ENCODE measurements at places on chromosomes 16 and 17.
A peak's percentile ranks its signal among the peaks of the same experiment; 100 is the strongest.

- DNase-seq: peak; percentile 42
These were observed at the start of gene RAB34 for GRCh38 chr17:28717578-28718332. TSS of gene RAB34 (minus strand) at chr17:28717868. CDS start at chr17:28717266, 602 bp downstream.

DNA sequence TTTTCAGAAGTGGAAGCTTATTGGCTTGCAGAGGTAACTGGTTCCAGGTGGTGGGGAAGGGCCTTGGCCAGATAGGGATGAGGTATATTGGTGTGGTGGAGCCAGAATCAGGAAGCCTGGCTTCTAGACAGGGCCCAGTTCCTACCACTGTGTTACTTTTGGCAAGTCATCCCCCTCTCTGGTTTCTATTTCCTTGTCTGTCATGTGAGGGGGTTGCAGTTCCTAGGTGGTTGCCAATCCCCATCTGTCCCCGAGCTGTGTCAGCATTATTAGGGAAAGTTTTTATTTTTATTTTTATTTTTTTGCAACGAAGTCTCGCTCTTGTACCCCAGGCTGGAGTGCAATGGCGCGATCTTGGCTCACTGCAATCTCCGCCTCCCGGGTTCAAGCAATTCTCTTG lies 3.0 kb downstream of the SMCR8 start:
- DNase-seq: no peak

- DNase-seq: no peak
These were observed 401 bp downstream of the ARL16 start for GRCh38 chr17:81683208-81683583.

DNA sequence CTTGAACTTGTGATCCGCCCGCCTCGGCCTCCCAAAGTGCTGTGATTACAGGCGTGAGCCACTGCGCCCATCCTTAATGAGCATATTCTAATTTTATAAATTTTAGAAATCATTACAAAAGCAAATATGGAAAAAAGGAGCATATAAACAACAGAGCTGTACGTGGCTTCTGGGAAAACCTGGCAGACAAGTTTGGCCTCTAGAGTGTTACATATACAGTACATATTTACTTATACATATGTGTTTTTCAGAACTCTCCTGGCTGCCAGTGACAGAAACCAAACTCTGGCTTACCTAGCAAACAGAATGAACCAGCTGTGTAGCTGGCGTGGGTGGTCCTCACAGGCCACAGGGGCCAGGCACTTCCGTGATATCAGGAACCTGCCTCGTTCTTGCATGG lies 10.1 kb downstream of the DRC3 start:
- DNase-seq: no peak

GRCh38 chr16:52055381-52055780 lies 491.6 kb downstream of the TOX3 start:
- DNase-seq: no peak

- DNase-seq: no peak
These were observed 98.8 kb downstream of the NLK start for GRCh38 chr17:28141313-28141712.

DNA sequence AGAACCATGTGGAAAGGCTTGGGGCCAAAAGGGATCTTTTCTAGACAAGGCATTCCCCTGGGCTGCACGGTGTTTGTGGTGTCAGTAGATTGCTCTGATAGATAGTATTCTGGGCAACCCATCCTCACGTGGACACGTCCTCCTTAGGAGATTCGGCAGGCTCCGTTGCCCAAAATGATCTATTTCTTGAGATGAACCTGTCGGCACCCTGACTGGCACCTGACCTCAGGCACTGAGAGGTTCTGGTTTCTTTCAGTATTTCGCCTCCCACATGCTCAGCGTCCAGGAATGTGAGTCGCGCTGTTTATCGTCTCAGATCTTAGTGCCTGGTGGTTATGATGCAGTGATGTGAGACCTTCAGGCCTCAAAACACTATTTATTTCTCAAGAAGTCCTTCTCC lies 89.7 kb downstream of the MARCHF10 start:
- DNase-seq: no peak

GRCh38 chr17:9895923-9896322 lies 9.1 kb downstream of the RCVRN start:
- DNase-seq: no peak

GRCh38 chr17:28347261-28347891 lies 10.0 kb downstream of the POLDIP2 start:
- DNase-seq: no peak

DNA sequence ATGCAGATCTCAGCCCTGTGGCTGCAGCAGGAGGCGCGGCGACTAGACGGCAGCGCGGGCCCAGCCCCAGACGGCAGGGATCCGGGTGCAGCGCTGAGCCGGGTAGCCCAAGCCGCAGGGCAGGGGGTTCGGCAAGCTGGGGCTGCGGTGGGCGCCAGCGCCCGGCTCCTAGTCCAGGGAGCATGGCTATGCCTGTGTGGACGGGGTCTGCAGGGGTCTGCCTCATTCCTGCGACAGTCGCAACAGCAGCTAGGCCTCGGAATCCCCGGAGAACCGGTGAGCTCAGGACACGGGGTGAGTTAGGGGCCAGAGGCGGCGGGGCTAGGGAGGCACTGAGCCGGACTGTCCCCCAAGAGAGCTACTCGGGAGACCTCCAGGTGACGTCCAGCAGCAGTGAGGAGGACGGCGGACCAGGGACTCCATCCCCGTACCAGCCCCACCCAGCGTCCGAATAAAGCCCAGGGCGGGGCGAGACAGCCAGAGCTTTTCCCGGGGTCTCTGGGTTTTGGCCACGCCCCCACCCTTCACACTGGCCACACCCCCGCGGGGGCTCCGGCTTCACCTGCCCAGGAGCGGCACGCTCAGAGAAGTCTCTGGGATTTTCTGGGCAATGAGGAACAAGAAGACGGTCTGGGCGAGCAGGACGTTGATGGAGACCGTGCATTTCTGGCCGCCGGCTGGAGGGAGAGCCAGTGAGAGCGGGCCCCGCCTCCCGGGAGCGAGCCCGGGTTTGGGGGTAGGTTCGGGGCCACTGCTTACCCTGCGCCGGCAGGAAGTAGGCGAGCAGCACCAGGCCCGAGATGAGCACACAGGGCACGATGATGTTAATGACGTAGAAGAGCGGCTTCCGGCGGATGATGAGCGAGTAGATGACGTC lies 1.1 kb downstream of the C17orf107 start:
- no peak for DNase-seq

DNA sequence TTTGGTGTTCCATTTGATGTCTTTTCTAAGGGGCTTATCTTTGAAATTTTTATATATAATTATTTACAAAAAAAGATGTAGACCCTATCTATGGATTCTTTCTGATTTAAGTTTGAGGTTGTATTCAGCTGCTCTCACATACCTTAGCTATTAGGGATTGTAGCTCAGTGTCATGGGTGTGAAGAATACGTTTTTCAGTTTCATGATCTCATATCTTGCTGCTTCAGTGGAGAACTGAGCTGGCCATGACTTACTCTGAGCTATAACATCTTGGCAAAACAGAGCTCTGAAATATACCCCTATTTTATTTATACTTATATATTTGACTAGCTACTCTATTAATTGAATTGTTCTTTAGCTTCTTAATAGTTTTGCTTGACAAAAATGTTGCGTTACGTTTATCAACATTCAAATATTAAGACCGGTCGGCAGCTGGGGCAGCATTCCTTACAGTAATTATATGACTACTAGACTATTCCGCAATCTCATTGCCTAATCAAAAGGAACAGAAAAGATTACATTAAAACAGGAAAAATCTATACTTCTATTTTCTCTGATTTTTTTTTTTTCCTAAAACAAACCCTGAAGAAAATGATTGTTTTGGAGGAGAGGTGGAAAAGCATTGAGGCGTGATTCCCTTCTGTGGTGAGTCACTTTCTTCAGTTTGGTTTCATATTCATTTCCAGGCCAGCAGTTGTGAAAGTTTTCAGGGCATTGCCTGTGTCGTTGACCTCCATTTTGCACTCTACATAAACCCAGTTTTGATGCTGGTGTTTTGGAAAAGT lies 24.1 kb upstream of the KRT24 start:
- no peak for DNase-seq

DNA sequence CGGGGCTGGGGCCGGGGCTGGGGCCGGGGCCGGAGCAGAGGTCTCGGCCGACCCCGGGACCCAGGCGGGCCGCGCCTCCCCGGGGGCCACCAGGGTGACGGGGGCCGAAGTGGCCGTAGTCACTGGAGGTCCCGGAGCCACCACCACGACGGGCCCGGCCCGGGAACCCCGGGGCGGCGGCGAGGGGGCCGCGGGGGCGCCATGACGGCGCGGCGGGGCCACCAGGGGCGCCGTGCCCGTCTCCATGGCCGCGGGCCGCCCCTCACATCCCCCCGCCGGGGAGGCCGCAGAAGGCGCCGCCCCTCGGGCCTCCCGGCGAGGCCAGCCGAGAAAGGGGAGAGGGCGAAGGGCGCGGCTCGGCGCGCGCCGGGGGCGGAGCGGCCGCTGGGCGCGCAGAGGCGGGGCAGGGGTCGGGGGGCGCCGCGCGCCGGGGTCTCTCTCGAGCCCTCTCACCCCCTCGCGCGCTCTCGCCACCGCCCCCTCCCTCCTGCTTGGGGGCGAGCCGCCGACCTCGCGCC lies 297 bp downstream of the TBC1D10B start:
- DNase-seq: no peak

DNA sequence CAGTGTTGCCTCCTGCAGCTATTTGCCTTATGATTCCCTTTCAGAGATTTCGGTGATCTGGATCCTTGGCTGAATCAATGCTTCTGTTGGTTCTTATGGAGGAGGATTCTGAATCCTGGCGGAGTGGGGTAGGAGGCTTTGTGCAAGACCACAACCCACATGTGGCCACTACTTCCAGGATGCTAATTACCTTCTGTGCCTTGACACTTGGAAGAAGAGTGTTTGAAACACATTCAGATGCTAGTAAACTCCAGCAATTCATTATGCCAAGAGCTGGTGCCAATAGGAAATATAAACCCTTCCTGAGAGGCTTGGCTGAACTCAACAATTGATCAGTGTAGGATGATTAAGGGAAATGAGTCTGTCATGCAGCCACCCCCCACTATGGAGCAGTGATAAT lies 12.1 kb upstream of the NLRP1 start:
- DNase-seq: no peak

GRCh38 chr17:80166446-80166845 lies 3.4 kb upstream of the CARD14 start:
- no peak for DNase-seq

DNA sequence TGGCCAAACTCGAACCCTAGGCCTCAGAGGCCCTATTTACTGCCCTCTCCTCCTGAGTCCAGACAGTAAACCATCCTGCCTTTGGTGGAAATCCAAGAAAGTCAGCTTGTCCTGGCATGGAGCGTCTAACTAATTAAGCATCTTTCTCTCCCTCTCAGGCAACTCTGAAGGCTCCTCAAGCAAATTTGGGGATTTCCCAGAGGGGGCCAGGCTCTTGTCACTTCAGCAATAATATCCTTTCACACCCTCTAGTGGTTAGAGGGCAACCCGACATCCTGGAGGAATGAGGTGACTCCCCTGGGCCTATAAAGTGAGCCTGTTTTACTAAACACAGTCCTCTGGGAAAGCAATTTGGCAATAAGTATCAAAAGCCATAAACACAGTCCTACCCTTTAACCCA lies 60.4 kb downstream of the NOG start:
- DNase-seq: no peak

- DNase-seq: no peak
These were observed 49.3 kb downstream of the USP10 start for GRCh38 chr16:84749072-84749471.

GRCh38 chr17:16339959-16340358 lies 13.3 kb downstream of the CENPV start:
- DNase-seq: no peak

DNA sequence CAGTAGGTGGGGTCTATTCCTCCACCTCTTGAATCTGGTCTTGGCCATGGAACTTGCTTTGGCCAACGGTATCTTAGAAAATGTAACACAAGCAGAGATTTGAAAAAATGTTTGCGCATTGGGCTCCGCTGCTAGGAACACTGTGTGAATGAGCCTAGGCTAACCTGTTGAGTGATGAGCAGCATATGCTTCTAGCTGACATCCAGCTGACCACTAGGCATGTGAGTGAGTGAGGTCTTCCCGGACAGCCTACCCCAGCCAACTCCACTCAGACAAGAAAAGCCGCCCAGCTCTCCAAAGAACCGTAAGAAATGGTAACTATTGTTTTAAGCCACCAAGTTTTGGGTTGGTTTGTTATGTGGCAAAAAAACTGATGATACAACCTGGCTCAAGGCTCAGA lies 31.4 kb upstream of the BCO1 start:
- DNase-seq: no peak

GRCh38 chr16:3027983-3028715 lies 4.3 kb downstream of the THOC6 start:
- peak; percentile 71 for DNase-seq

DNA sequence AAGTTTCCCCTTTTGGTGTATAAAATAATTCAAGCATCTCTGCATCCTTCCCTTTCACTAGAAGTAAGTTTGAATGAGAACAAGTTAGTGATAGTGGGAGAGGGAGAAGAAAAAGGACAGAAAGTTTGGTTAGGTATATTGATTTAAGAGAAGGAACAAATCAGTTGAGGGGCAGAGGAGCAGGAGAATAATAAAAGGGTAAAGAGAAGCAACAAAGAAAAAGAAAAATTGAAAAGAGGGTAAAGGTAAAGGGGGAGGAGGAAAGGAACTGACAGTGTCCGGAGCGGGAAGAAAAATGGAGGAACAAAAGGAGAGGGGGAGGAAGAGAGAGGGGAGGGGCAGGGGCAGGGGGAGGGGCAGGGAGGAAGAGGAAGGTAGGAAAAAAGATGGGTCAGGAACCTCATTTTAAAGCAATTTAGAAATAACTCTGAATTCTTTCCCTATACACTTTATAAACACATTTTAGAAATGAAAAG lies 6.3 kb upstream of the IGF2BP1 start:
- DNase-seq: no peak

DNA sequence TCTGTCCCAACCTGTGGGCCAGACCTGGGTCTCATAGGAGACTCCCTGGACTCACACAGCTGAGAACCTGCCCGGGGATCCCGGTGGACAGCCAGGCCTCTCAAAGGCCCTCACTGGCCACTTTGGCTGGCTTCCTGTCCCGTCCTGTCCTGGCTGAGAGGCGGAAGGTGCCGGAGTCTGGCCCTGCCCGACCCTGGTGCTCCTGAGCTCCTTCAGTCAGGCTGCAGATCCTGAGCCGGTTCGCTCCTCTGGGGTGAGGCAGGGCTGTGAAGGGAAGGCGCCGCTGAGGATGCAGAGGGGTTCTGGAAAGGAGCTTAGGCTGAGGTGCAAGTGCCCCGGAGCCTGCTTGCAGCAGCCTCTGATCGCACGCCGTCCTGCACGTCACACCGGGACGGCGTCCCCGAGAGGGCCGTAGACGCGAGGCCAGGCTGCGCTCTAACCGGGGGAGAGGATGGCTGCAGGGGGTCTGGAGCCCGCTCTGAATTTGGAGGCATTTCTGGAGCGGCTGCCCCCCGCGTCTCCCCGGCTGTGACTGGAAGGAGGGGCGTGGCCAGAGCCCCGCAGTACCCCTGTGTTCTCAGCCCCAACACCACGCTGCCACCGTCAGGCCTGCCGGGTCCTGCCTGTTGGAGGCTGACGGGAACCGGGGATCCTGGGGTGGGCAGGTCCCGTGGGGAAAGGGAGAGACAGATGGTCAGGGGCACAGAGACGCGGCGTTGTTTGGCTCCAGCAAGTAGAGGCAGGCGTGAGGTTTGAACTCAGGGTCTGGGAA lies 4.1 kb downstream of the HGS start:
- DNase-seq: no peak

GRCh38 chr17:40242774-40243173 lies 23.7 kb downstream of the WIPF2 start:
- DNase-seq: no peak
